ENCODE measurements at places on chromosomes 13 and 19.

GRCh38 chr19:5624018-5624663, 1.3 kb downstream of the SAFB start:
- DNase-seq, result no peak

DNA sequence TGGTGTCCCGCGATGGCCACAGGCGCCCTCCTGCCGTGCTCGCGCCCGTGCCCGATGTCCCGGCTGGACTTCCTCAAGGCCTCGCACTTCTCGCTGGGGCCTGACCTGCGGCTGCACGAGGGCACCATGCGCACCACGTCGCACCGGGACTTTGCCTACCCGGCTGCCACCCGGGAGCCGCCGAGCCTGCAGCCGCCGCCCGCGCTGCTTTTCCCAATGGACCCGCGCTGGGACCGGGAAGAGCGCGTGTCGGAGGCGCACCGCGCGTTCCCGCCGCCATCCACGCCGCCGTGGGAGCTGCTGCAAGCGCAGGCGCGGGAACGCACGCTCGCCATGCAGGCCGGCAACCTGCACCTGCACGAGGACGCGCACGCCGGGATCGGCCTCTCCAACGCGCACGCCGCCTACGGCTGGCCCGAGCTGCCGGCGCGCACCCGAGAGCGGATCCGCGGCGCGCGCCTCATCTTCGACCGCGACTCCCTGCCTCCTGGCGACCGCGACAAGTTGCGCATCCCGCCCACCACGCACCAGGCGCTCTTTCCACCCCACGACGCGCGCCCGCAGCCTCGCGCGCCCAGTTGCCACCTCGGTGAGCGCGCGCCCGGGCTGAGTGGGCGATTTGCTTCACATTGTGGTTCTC, 12.1 kb upstream of the PEX11G start:
- no peak for DNase-seq

GRCh38 chr19:15869873-15870272, 28.0 kb downstream of the CYP4F2 start:
- DNase-seq, result no peak

DNA sequence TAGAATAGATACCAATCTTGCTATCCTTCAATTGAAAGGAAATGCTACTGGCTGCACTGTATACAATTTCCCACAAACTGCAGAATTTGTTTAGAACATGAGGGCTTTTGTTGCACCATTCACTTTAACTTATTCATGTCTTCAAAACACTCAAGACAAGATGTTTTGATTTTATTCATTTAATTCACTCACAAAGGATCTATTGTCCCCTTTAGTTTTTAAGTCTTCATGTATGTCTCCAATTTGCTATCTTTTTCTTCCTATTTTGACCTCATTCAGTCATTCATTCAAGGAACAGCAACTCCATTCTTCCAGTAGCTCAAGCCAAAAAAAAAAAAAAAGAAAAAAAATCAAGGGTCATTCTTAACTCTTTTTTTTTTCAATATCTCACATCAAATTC, 130.6 kb upstream of the SOX21 start:
- no peak for DNase-seq

- no peak for DNase-seq
These were observed 65.3 kb upstream of the ZNF681 start for GRCh38 chr19:23823952-23824389.

GRCh38 chr13:36244073-36244472, 29.7 kb upstream of the SOHLH2 start:
- no peak for DNase-seq

DNA sequence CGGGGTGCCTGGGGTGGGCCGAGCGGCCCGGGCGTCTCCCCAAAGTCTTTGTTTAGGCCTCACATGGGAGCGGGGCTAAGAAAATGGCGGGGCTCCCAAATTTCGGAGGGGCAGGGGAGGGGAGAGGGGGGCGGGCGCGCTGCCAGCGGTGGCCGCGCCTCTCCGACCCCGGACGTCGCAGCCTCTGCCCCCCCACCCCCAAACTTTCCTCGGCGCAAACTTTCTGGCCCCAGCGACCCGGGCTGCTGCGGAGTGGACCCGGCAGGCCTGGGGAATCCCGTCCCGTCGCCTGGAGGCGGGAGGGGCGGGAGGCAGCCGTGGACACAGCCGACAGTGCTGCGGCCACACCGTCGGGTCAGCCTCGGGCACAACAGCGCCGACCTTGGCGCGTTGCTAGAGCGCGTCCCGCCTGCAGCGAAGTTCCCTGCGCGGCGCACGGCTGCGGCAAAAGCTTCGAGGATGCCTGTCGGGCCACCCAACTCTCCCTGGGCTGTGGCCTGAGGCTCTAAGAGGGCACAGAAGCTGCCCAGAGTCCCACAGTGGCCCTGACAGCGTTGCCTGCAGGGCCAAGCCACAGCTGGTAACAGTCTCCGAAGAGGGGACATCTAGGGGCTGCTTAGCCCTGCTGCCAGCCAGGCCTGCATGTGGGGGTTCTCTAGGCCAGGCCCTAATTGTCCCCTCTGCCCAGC, 1.3 kb downstream of the NFIX start:
- DNase-seq, result no peak

DNA sequence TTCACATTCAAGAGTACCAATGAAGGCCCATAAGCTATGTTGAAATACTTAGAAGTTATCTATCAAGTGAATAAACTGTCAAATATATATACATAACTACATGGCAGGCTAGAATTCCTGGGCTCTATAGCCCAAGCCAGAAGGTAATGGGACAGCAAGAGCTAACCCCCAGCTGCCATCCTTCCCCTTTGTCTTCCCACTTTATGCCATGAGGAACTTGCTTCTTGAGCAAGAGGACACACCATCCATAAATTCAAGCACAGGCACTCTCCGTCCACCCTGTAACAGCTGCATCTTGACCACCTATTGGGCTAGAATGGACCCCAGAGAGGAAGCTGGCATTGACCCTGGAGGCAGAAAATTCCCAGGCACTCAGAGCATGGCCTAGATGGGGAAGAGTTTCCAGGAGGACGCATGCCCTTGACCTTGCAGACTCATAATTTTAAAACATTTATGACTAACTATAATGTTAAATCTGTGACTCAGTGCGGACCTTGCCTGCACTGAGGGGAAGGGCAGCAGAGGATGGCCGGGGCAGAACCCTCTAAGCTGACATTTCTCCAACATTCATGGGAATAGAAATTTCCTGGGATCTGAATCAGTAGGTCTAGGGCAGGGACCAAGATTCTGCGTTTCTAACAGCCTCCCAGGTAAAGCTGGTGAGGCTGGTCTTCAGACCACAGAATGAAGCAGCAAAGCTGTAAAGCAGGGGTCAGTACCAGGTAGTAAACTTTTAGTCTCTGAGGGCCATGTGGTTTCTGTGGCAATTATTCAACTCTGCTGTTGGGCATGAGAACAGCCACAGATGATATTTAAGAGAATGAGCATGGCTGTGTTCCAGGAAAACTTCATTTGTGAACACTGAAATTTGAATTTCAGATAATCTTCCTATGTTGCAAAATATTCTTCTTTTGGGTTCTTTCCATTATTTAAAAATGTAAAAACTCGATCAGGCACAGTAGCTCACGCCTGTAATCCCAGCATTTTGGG, 71.4 kb upstream of the CLDN10 start:
- no peak for DNase-seq

DNA sequence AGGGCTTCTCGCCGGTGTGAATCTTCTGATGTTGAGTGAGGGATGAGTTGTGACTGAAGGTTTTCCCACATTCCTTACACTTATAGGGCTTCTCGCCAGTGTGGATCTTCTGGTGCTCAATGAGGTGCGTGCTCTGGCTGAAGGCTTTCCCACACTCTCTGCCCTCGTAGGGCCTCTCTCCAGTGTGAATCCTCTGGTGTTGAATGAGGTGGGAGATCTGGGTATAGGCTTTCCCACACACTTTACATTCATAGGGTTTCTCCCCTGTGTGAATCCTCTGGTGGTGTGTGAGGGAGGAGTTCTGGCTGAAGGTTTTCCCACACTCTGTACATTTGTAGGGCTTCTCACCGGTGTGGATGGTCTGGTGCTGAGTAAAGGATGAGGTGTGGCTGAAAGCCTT, 33.2 kb downstream of the ZNF473 start:
- no peak for DNase-seq

GRCh38 chr13:22665506-22665905, 515.3 kb upstream of the SGCG start:
- DNase-seq, result no peak

DNA sequence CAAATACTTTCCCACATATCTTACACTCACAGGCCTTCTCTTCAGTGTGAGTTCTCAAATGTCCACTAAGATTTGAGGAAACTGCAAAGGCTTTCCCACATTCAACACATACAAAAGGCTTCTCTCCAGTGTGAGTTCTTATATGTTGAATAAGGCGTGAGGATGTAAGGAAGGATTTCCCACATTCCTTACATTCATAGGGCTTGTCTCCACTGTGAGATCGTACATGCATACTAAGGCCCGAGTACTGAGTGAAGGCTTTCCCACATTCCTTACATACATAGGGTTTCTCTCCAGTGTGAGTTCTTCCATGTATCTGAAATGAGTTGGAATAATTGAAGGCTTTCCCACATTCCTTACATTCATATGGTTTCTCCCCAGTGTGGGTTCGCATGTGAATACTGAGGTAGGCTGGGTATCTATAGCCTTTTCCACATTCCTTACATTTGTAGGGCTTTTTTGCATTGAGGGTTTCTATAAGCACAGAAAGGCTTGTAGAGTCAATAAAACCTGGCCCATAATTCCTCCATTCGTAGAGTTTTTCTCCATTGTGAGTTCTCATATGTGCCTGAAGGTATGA, 9.6 kb downstream of the ZNF426 start:
- no peak for DNase-seq

DNA sequence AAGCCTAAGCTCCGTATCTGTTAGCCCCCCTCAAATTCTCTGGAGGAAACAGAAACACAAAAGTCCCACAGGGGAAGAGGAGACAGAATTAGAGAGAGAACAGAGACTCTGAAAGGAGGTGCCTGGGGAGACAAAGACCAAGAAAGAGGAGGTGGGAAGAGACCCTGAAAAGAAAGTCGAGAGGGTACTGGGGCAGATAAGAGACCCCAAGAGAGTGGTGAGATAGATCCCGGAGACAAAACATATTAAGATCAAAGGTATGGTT, 915 bp upstream of the GRWD1 start:
- no peak for DNase-seq

DNA sequence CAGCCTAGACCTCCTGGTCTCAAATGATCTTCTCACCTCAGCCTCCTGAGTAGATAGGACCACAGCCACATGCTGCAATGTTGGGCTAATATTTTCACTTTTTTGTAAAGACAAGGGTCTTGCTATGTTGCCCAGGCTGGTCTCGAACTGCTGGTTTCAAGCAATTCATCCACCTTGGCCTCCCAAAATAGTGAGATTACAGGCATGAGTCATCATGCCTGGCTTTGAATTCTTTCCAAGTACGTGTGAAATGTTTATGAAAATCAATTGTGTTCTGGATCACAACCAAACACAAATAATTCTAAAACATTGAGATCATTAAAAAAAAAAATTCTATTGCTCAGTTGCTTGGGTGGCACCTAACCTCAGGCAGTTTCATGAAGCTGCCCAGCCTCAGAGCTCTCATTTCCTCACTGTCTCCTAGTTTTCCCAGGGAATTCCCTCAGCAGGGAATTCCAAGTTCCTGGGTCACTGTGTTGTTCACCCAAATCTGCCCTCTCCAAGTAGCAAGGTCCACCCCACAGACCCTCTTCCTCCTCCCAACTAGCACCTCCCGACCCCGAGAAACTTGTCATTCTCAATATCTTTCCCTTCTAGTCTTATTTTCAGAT, 44.8 kb downstream of the ING1 start:
- no peak for DNase-seq

DNA sequence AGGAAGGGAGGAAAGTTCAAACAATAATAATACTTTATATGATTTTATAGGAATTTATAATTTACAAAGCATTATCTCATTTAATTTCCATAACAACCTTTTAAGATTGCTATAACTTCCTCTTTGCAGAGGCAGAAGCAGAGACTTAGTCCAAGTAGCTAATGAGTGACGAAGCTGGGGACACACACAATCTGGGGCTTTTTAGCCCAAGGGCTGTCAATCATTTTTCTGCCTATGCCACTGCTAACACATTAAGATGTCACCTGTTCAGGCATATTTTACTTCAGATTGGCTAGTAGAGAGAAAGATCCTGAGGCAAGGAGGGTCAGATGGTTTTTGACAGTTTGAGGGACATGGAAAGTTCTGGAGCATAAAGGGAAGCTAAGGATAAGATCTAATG, 12.6 kb downstream of the SCEL start:
- DNase-seq, result no peak
